ENCODE measurements at places on chromosomes 11 and 22. TPM values are rescaled to one million over a fixed set of nuclear protein-coding genes. Genes with fewer than 3 reads are reported as not detected.
A peak's percentile ranks its signal among the peaks of the same experiment; 100 is the strongest.

GRCh38 chr22:47420211-47420610, 657.8 kb downstream of the TBC1D22A start:
- no peak for DNase-seq
- H3K36me3 ChIP-seq, result no peaks in the 10 kb centered on the region
- H3K27ac ChIP-seq, result no peak overlapping the region
- H3K27me3 ChIP-seq, result no peaks in the 10 kb centered on the region
- no peaks in the 10 kb centered on the region for H3K4me1 ChIP-seq

The C11orf16 gene
- 5.9 TPM for polyA plus RNA-seq

DNA sequence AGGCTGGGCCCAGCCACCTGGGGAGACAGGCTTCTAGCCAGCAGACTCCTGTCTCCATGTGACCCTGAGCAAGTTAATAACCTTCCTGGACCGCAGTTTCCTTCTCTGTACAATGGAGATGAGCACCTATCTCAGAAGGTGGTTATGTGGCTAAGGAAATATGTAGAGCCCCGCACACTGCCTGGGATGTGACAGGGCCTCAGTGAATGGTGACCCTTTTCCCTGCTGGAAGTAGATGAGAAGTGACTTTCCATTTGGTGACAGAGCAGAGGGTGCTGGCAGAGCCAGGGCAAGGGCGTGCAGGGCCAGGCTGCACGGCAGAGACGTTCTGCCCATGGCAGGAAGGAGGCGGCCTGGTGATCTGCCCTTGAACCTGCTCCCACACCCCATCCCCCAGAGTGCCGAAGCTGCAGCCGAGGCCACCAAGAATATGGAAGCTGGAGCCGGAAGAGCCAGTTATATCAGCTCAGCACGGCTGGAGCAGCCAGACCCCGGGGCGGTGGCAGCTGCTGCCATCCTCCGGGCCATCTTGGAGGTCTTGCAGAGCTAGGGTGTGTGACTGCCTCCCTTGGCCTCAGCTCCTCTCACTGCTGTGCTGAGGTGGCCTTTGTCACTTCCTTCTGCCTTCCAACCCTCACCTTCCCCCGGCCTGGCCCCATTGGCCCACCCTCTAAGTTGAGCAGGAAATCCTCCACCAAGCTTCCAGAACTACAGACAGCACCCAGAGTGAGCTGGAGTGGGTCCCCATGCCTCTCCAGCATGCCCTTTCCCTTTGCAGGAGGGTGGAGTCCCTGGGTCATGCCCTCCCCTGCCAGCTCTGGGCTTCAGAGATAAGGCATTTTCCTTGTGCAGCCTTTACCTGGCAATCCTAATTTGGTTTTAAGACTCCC, 13.2 kb downstream of the TKFC start:
- peak; percentile 48 for DNase-seq
- H3K4me3 ChIP-seq, result no peak overlapping the region
- no peaks in the 10 kb centered on the region for H3K27me3 ChIP-seq
- peaks cover 22% of the 10 kb centered on the region for H3K4me1 ChIP-seq
- no peaks in the 10 kb centered on the region for H3K36me3 ChIP-seq
- H3K27ac ChIP-seq, result peak overlapping the region; percentile 2

GRCh38 chr22:26566994-26567393, 22.9 kb downstream of the TPST2 start:
- no peaks in the 10 kb centered on the region for H3K36me3 ChIP-seq
- no peak overlapping the region for H3K27ac ChIP-seq
- H3K4me3 ChIP-seq, result no peak overlapping the region
- no peaks in the 10 kb centered on the region for H3K27me3 ChIP-seq
- no peak for DNase-seq

DNA sequence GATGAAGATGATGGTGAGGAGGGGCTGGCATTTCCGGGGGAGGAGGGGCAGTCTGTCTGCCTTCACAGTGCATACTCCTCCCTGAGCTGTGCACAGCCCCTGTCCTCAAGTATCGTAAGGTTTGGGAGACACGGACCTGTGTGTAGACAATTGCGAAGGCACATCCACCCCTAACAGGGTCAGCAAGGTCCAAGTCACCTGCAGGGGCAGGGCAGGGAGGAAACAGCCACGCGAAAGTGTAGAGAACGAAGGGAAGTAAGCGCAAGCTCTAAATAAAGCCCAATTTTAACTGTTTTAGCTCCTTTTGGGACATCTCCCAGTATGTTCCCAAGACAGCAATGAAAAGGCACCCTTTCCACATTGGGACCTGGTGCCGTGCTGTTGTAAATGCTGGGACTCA, 448.2 kb downstream of the TBC1D22A start:
- H3K4me1 ChIP-seq, result no peaks in the 10 kb centered on the region
- no peak overlapping the region for H3K27ac ChIP-seq
- no peaks in the 10 kb centered on the region for H3K27me3 ChIP-seq
- H3K4me3 ChIP-seq, result no peak overlapping the region

DNA sequence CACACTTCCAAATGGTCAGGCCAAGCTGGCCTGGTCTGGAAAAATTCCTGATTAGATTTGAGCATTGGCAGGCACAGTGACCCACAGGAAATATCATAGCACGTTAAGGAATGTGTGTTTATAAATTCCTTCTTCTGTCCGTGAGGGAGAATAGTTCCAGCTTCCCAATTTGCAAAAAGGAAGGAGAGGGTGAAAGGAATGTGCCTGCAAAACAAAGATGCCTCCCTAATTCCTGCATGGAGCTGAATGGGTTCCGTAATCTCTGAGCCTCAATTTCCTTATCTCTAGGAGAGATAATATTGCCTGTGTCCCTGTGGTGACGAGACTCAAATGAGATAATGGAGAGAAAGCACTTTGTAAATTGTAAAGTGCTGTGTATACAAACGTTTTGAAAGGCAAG, 105.1 kb downstream of the FEZ1 start:
- H3K27me3 ChIP-seq, result no peaks in the 10 kb centered on the region
- DNase-seq, result no peak
- no peak overlapping the region for H3K4me3 ChIP-seq
- no peaks in the 10 kb centered on the region for H3K36me3 ChIP-seq
- no peak overlapping the region for H3K27ac ChIP-seq
- peaks cover 5% of the 10 kb centered on the region for H3K4me1 ChIP-seq

GRCh38 chr11:2509481-2510001, 64.7 kb downstream of the KCNQ1 start:
- no peaks in the 10 kb centered on the region for H3K27me3 ChIP-seq
- no peaks in the 10 kb centered on the region for H3K36me3 ChIP-seq
- H3K27ac ChIP-seq, result no peak overlapping the region
- no peaks in the 10 kb centered on the region for H3K4me1 ChIP-seq

GRCh38 chr11:66013762-66014100, 1.9 kb downstream of the CST6 start:
- no peaks in the 10 kb centered on the region for H3K27me3 ChIP-seq
- no peaks in the 10 kb centered on the region for H3K36me3 ChIP-seq
- peaks cover 3% of the 10 kb centered on the region for H3K4me1 ChIP-seq
- no peak overlapping the region for H3K27ac ChIP-seq
- no peak for DNase-seq

All from testis (tissue), 5 donors.